ENCODE measurements at places on chromosomes 1 and 21.

- no peak for DNase-seq
Measured at GRCh38 chr1:7462617-7463016, 308.5 kb upstream of the VAMP3 start.

GRCh38 chr1:202568826-202569225 lies 141.4 kb downstream of the SYT2 start:
- no peak for DNase-seq

DNA sequence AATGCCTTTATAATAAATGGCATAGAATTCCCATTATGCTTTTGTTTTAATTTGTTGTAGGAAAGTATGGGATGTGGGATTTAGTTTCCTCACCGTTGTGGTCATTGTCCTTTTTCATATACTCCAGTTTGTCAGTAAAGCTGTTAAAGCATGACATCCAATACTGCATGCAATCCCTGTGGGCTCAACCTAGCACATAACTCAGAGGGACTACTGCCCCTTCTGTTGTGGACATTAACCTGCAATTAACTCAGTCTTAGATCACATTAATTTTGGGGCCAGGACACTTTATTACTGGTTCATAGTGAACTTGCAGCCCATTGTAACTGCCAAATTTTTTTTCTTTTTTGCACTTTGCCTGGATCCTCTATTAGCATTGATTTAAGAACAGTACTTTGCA lies 112.5 kb downstream of the DNM3 start:
- no peak for DNase-seq

DNA sequence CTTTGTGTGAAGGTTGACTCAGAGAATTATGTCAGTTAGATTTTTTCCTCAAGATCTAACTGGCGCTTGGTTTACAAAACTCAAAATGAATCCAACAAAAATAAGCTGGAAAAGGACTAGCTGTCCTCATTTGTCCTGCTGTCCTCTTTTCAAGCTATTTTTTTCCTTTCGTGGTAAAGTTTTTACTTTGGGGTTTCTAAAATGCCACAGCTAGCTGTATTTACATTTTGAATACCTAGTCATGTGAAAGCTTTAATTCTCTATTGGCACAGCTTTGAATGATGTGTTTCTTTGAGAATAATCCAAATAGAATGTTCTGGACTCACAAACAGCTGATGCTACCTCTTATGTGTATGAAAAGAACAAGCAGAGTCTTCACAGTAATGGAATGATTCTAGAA lies 673.6 kb upstream of the NR5A2 start:
- no peak for DNase-seq

- DNase-seq = no peak
Measured at GRCh38 chr1:78101514-78101913, 55.7 kb downstream of the GIPC2 start.

DNA sequence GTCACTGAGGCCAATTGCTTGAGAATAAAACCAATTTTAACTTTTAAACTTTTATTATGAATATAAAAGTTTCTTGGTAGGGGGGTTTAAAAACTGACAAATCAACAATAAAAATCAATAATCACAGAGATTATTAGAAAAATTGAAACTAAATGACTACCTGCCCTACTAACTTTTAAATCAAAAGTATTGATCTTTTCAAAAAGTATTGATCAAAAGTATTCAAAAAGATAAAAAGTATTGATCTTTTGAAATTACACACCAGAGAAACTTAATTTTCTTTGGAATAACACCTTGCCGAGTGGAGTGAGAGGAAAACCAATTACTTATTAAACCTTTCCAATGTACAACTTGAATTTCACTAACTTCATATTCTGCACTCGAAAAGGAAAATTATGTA lies 2.2 kb downstream of the SLC30A1 start:
- no peak for DNase-seq

- no peak for DNase-seq
Measured at GRCh38 chr21:42865776-42866160, 13.6 kb downstream of the WDR4 start.

DNA sequence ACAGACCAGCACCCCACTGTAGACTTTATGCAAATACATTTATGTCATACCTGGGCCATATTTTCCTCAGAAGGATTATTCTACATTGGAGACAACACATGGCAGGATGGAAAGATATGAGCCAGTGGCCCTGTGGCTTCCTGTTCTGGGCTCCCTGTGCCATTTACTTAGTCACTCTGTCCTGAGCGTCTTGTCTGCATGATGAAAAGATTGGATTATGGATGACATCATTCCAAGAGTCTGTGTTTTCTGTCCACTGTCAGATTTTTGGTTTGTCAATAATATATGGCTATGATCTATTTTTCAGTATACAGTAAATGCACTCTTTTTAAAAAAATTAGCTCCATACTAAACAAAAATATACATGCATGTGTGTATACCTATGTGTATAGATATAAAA lies 30.8 kb downstream of the IGSF5 start:
- DNase-seq = no peak

GRCh38 chr1:78141531-78142231 lies 95.9 kb downstream of the GIPC2 start:
- no peak for DNase-seq

DNA sequence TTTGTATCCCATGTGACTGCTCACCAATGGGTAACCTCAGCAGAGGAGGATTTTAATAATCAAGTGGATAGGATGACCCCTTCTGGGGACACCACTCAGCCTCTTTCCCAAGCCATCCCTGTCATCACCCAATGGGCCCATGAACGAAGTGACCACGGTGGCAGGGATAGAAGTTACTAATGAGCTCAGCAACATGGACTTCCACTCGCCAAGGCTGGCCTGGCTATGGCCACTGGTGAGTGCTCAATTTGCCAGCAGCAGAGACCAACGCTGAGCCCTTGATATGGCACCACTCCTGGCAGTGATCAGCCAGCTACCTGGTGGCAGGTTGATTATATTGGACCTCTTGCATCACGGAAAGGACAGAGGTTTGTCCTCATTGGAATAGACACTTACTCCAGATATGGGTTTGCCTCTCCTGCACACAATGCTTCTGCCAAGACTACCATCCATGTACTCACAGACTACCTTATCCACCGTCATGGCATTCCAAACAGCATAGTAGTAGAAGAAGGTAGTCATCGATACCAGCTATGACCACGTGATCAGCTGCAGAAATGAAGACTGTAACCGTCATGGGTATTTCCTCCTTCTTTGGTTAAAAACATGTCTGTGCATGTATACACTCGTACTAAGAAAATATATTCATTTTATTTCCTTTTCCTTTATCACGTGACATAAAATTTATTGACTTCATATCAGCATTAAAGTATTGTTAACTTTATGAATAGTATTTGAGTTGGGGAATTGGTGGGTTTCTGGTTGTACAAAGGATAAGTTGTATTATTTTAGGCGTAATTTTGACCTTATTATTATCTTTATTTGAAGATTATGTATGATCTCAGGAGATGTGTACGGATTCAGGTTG lies 562.6 kb downstream of the PTPRU start:
- no peak for DNase-seq

GRCh38 chr1:159005676-159006075 lies 4.0 kb upstream of the IFI16 start:
- DNase-seq = peak; percentile 53

GRCh38 chr1:205162301-205162700 lies 40.5 kb upstream of the RBBP5 start:
- no peak for DNase-seq

DNA sequence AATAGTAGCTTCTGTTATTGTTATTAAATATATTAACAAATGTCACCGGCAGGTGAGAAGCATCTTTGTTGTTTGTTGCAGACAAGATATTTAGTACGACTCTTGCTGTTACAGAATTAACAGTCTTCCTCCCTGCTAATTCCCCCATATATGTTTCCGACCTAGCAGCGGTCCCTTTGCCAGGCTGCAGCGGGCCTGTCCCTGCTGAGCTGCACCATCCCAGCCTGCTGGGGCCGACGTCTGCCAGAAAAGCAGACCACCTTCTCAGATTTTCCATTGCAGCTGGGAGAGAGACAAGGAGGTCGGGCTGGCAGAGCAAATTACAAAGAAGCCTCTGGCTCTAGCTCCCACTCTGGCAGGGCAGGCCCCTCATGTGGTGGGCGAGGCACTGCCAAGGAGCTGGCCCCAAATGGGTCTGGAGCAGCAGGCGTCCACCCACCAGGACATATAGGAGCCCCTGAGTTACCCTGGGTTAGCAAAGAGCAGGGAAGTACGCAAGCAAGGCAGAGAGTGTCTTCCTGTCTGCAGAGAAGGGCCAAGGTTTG lies 142.7 kb downstream of the FOXD2 start:
- no peak for DNase-seq

- no peak for DNase-seq
Measured at GRCh38 chr1:117685936-117686806, 80.3 kb downstream of the TENT5C start.

DNA sequence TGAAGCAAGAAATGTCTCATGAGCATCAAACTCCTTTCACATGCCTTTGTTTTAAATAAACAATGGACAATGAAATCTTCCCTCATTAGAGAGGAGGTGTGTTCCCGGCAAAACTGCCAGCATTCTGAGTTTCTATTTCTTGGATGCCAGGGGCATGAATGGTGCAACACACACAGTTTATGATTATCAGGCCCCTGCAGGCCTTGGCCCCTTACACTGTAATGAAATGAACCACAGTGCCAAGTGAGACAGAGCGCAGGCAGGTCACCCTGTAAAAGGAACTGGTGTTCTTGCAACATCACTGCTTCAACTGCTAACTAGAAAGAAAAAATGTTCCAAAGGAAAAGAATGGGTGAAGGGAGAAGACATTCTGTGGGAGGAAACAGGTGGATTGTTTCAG lies 3.8 kb upstream of the PIGC start:
- DNase-seq = no peak

DNA sequence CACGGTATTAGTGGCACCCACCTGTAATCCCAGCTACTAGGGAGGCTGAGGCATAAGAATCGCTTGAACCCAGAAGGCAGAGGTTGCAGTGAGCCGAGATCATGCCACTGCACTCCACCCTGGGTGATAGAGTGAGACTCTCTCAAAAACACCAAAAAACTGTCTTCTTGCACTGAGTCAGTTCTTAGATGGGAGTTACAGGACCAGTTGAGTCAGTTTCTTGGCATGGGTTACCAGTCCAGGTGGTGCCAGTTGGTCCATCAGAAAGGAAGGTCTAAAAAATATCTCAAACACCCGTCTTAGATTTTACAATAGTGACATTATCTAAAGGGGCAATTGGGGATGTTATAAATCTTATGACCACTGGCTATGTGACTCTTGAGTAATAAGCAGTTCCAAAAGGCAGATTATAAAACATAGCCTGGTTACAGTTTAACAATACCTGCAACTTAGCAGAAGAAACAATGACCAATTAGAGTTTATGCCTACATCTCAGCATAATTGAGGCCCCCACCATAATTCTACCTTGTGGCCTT lies 206.9 kb upstream of the FGGY start:
- no peak for DNase-seq

DNA sequence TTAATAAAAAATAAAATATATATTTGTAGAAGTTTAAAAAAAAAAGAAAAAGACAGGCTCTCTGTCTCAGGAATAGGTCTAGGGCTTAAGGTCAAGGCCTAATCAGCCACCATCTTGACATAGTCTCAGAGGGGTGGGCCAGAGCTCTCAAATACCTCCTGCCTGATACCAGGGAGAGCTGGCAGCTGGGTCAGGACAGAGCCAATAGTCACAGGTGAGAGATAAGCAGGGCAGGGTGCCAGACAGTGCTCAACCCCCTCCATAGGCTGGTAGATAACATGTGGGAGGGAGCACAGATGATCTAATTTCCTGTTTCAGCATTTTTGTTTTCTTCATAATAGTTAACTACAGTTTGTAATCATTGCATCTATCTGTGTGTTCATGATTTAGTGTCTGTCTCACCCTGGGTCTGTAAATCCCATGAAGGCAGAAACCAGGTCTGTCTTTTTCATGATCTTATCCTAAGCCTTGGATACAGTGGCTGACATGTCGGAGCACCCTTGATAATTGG lies 152.0 kb upstream of the GRIK3 start:
- no peak for DNase-seq

- no peak for DNase-seq
Measured at GRCh38 chr1:223355699-223356098, 8.3 kb downstream of the SUSD4 start.

- peak; percentile 69 for DNase-seq
Measured at GRCh38 chr21:41778930-41779600, 12.2 kb upstream of the RIPK4 start.

GRCh38 chr1:844472-845026 lies 79.2 kb upstream of the SAMD11 start:
- DNase-seq = peak; percentile 11

GRCh38 chr1:235511470-235512240 lies 7.4 kb upstream of the B3GALNT2 start:
- DNase-seq = peak; percentile 16

GRCh38 chr1:50611675-50612074 lies 188.4 kb upstream of the DMRTA2 start:
- DNase-seq = no peak

DNA sequence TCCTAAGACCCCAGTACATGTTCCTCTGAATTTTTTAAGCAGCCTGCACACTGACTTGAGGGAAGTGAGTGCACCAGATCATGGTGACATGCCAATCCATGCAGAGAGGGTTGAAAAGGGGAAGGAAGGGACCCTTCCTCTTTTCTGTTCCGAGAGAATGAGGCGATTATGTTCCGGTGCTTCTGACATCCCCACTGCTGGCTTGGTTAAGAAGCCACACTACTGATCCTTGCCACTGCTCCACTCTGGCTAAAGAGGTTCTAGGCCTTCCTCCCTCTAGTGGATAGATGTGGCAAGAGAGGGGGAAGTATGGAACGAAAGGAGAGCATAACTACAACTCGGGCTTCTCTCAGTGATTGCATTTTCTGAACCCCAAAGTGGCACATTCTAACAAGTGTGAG lies 1.8 kb upstream of the CYB5R1 start:
- peak; percentile 77 for DNase-seq

DNA sequence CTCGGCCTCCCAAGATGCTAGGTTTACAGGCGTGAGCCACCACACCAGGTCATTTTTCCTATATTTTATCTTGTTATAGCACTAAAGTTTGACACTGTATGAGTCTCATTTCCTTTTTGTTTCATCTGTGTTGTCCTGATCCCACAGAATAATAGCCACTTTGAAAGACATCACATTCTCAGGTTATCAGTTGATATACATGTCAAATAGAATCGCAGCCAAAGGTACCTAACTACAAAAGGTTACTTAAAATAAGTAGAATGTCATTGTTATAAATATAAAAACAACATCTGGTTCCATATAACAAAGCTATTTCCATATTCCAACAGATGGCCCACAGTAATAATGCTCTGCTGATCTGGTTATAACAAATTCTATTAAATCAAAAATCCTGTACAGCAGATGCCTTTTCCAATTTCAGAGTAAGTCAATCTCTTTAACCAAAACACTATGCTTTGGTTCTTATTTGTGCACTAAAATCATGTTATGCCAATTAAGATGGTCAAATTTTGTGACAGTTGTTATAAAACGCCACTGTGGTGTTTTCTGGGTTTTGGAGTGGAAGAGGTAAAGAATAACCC lies 6.0 kb downstream of the FOXJ3 start:
- DNase-seq = no peak

GRCh38 chr1:43227143-43227764 lies 42.5 kb upstream of the TMEM125 start:
- DNase-seq = peak; percentile 90
